CD4-positive, CD25-positive, alpha-beta regulatory T cell (primary cell): ENCODE measurements at places on chromosomes 7 and 10. TPM values are rescaled to one million over a fixed set of nuclear protein-coding genes. Genes with fewer than 3 reads are reported as not detected.

Gene AS3MT
- not detected for polyA plus RNA-seq

Gene DDC
- polyA plus RNA-seq = not detected

Gene CLEC5A
- polyA plus RNA-seq = not detected

Gene FAM25C
- not detected for polyA plus RNA-seq

Gene THSD7A
- polyA plus RNA-seq = not detected

Gene LLCFC1
- polyA plus RNA-seq = not detected

Gene GRIFIN
- polyA plus RNA-seq = not detected

Gene CALML3
- polyA plus RNA-seq = not detected

Gene AUTS2
- 0.47 TPM for polyA plus RNA-seq

Gene ZSCAN21
- polyA plus RNA-seq = 8.5 TPM

Gene JAKMIP3
- polyA plus RNA-seq = not detected

Gene PAX4
- polyA plus RNA-seq = not detected
